Osteoblast (primary cell): ENCODE measurements at places on chromosomes 3 and 15. TPM values are rescaled to one million over a fixed set of nuclear protein-coding genes. Genes with fewer than 3 reads are reported as not detected.

- no peak overlapping the region for H3K27ac ChIP-seq
- H3K36me3 ChIP-seq: no peaks in the 10 kb centered on the region
- no peak for DNase-seq
These were observed 107.4 kb upstream of the KLF13 start for GRCh38 chr15:31219221-31219620.

GRCh38 chr3:2523281-2523836 lies 424.7 kb downstream of the CNTN4 start:
- H3K4me3 ChIP-seq: no peak overlapping the region
- no peaks in the 10 kb centered on the region for H3K36me3 ChIP-seq
- H3K27me3 ChIP-seq: no peaks in the 10 kb centered on the region

DNA sequence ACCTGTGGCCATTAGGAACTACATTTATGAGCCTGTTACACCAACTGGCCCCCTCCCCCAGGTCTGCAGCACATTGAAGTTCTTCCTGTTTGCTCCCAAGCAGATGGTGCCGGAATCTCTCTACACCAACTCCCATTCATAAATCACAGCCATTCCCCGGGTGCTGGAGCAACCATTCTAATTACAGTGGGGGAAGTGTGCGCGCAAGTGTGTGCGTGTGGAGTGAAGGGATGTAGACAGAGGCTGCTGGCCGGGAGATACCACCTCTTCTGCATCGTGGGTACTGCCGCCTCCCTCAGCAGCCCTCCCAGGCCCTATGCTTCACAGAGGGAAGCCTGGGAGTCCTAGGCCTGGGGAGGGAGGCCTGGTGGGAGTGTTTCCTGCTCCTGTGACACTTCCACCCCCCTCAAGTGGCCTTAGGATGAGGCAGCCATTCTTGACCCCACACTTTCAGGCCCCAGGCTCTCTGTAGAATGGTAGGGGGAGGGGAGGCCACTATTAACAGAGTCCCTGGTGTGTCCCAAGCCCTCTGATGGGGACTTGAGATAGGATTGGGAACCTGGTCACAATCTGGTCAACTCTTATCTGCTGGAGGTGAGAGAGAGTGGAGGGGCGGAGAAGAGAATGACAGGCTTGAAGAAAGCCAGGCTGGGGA lies 69.1 kb downstream of the MAGEF1 start:
- no peak overlapping the region for H3K27ac ChIP-seq
- H3K4me1 ChIP-seq: no peaks in the 10 kb centered on the region
- H3K36me3 ChIP-seq: no peaks in the 10 kb centered on the region

DNA sequence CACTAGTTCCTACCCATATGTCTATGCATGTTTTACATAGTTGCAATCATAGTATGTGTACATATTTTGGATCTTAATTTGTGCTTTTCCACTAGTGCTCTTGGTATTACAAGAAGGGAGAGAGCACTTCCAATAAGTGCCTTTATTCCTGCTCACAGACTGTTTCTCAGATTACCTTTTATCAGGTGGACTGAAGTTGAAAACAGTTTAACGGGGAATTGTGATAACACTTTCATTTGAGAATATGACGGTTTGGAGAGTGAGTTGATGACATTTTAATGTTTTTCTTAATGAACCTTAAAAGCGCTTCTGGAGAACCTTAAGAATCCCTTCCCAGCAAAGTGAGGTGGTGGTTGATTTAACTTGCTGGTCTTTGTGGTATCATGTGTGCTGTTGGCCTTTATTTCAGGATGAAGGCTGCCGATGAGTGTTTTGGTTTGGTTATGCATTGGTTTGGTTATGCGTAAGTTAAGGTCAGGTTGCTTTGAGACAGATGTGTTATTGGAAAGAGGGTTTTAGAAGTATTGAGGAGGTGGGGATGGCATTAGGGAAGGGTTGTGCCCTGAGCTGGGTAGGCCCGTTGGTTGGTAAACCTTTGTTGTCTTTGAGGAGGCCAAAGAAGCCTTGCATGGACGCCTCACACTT lies 2.8 kb downstream of the EDEM1 start:
- DNase-seq: no peak
- H3K4me3 ChIP-seq: no peak overlapping the region

GRCh38 chr3:10299679-10300078 lies 6.9 kb upstream of the GHRL start:
- no peak for DNase-seq
- H3K36me3 ChIP-seq: peaks cover 57% of the 10 kb centered on the region
- H3K4me3 ChIP-seq: no peak overlapping the region
- no peaks in the 10 kb centered on the region for H3K4me1 ChIP-seq

GRCh38 chr3:172101107-172101506 lies 61.7 kb downstream of the FNDC3B start:
- no peaks in the 10 kb centered on the region for H3K36me3 ChIP-seq
- no peak overlapping the region for H3K4me3 ChIP-seq
- H3K4me1 ChIP-seq: peaks cover 59% of the 10 kb centered on the region
- no peak overlapping the region for H3K27ac ChIP-seq

DNA sequence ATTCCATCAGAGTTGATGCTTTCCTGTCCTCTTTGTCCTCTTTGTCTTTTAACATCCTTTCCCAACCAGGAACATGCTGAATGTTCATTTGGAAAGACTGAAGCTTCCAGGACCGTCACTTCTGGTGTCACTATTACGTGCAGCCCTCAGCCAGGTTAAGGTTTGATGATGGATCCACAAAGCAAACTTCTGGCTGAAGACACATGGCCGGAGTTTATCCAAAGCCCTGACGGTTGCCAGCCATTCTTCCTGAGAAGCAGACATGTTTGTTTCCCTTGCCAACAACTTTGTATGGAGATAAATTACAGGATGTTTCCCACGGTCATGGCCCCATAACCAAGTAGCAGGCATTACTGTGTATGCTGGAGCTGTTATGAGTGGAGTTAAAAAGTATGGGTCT lies 236.9 kb downstream of the THSD4 start:
- H3K4me3 ChIP-seq: no peak overlapping the region
- H3K27ac ChIP-seq: no peak overlapping the region
- no peaks in the 10 kb centered on the region for H3K27me3 ChIP-seq
- DNase-seq: no peak
- H3K4me1 ChIP-seq: no peaks in the 10 kb centered on the region

DNA sequence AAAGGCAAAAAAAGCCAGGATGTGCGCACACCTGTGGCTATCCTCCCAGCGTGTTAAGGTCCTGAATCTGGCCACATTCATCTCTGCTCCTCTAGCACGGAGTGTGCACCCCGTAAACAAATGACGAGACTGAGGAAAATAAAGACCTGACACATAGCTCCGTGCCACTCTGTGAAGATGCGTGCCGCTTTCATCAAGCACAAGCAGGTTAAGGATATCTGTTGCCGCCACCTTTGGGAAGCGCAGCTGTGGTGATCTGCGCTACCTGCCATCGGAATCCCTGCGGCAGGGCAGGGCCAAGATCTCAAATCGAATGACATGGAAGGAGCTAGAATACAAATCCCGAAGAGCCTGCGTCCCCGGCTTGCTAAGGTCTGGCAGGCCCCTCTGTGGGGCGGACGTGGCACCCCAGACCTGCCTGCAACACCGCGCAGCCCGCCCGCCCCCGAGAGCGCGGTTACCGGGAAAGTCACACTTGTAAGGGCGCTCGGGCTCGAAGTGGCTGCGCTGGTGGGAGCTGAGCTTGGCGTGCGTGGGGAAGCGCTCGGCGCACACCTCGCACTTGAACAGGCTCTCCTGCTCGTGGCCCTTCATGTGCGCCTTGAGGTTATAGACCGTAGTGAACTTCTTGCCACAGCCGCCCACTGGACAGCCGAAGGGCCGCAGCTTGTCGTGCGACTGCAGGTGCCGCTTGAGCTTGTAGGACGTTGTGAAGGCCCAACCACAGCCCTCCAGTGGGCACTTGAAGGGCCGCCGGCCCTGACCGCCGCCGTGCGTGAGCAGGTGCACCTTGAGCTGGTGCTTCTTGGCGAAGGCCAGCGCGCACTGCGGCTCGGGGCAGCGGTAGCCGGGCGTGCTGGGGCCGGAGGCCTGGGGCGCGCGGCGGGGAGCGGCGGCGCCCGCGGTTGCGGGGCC lies 936 bp downstream of the ZXDC start:
- no peaks in the 10 kb centered on the region for H3K27me3 ChIP-seq
- H3K27ac ChIP-seq: peak overlapping the region; percentile 59
- peak; percentile 91 for DNase-seq

GRCh38 chr3:100003609-100004503 lies 110.4 kb downstream of the FILIP1L start:
- H3K36me3 ChIP-seq: no peaks in the 10 kb centered on the region
- DNase-seq: no peak
- H3K4me3 ChIP-seq: no peak overlapping the region

GRCh38 chr3:81095956-81096355 lies 665.5 kb downstream of the GBE1 start:
- no peaks in the 10 kb centered on the region for H3K36me3 ChIP-seq
- no peaks in the 10 kb centered on the region for H3K4me1 ChIP-seq
- no peak overlapping the region for H3K4me3 ChIP-seq
- H3K27me3 ChIP-seq: no peaks in the 10 kb centered on the region

DNA sequence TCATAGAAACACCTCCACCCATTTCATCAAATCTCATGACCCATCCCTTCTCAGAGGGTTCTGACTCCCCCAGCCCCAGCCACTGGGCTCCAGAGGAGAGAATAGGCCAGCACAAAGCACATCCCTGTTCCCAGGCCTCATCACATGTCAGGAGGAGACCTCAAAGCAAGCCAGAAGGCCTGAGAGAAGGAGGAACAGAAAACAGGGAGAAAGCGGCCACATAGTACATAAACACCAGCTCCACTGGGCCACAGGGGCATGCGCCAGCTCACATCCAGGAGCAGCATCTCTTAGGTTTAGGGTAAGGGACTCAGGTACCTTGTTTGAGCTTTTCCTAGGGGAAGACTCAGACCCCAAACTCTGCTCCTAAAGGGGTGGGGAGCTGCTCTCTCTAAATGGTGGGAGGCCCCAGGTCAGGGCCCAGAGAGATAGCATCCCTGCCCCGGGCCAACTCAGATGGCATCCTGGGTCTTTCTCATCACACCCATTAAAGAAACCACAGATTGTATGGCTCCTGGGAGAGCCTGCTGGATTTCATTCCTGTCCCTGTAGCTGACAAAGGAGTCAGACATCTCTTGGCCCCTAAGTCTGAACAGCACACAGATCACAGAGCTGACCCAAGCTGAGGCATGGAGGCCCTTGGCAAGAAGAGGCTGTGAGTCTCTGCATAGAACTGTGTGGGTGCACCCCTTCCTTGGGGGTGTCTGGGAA lies 2.5 kb downstream of the SHF start:
- H3K27me3 ChIP-seq: peaks cover 25% of the 10 kb centered on the region
- peaks cover 16% of the 10 kb centered on the region for H3K4me1 ChIP-seq
- H3K4me3 ChIP-seq: no peak overlapping the region
- peak; percentile 66 for DNase-seq

DNA sequence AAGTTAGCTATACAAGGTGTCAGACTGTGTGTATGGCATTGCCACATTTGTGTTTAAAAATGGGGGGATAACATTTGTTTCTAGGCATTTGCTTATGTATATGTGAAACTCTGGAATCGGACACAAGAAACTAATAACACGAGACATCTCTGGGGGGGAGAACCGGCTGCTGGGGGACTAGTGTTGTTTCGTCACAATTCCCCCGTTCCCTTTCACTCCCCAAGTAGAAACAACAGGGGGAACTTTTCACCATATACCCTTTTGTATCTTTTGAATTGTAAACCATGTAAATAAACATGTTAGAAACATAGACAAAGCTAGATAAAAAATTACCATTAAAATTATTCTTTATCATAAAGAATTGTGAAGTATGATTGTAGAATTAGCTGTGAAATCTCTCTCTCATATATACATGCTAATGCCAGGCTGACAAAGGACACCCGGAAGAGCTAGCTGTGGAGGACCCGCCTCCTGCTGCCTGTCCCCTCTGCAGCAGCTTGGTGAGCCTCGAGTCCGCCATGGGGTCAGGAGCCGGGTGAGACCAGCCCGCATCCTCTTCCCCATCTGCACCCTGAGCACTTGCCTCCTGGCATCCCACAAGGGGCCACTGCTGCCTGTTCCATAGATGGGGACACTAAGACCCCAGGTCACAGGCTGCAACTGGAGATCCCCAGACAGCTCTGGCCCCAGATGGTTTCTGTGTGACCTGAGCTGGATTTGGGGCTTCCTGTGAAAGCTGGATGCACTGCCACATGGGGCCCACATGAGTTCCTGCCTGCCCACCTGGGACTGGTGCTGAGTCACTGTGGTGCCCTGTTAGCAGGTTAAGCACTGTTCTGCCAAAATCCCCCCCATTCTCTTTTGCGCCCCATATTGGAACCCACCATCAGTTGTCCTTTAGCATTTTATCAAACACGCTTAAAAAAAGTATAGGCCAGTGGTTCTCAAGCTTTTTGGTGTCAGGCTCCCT lies 91.6 kb downstream of the IQSEC1 start:
- DNase-seq: no peak
- H3K27me3 ChIP-seq: no peaks in the 10 kb centered on the region

DNA sequence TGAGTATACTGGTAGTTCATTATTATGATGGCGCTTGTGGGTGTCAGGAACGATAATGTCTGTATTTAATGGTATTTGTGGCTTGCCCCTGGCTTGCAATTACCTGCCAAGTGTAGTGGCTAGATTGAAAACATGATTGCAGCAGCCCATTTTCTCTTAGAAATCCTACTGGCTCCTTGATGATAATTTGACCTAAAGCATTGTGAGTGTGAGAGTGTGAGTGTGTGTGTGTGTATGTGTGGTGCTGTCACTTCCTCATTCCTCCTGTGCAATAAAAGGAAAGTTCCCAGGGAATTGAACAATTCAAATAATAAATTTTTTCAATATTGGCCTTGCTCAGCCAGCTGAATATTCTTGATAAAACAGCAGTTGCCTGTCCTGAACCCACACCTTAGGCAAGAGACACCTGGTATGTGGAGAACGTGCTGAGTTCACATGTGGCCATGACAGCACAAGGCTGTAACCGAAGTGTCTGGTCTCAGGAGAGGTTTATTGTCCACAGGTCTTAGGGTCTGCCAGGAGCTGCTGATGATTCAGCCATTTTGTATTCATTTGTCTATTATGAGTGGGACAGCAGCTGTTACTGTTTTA lies 193.3 kb downstream of the CD47 start:
- H3K36me3 ChIP-seq: no peaks in the 10 kb centered on the region
- H3K27ac ChIP-seq: no peak overlapping the region
- no peak for DNase-seq
- peaks cover 49% of the 10 kb centered on the region for H3K27me3 ChIP-seq
- H3K4me3 ChIP-seq: no peak overlapping the region

GRCh38 chr3:32778389-32778788 lies 39.4 kb upstream of the TRIM71 start:
- no peaks in the 10 kb centered on the region for H3K27me3 ChIP-seq
- no peaks in the 10 kb centered on the region for H3K4me1 ChIP-seq
- H3K27ac ChIP-seq: no peak overlapping the region
- no peak for DNase-seq

GRCh38 chr3:100536093-100536492 lies 43.7 kb downstream of the TMEM45A start:
- no peak for DNase-seq
- H3K4me3 ChIP-seq: no peak overlapping the region
- peaks cover 4% of the 10 kb centered on the region for H3K4me1 ChIP-seq
- H3K27me3 ChIP-seq: no peaks in the 10 kb centered on the region
- no peaks in the 10 kb centered on the region for H3K36me3 ChIP-seq
- H3K27ac ChIP-seq: no peak overlapping the region

- H3K27me3 ChIP-seq: peaks cover 11% of the 10 kb centered on the region
- H3K4me1 ChIP-seq: no peaks in the 10 kb centered on the region
- H3K4me3 ChIP-seq: no peak overlapping the region
- no peaks in the 10 kb centered on the region for H3K36me3 ChIP-seq
- DNase-seq: no peak
These were observed 61.3 kb upstream of the RAB6B start for GRCh38 chr3:133956982-133957381.

GATA2 gene
- total RNA-seq: 0.72 and 0.88 TPM in 2 replicates

CACNA1D gene
- under 0.01 and 0.29 TPM in 2 replicates for total RNA-seq

NR2E3 gene
- total RNA-seq: under 0.01 TPM in 2 replicates

CLDN1 gene
- total RNA-seq: 0.29 and 1.1 TPM in 2 replicates

SCG3 gene
- total RNA-seq: not detected in 2 replicates

MOBP gene
- not detected in 2 replicates for total RNA-seq

FSD2 gene
- total RNA-seq: not detected in 2 replicates

SST gene
- total RNA-seq: not detected in 2 replicates
